ENCODE measurements at places on chromosomes 7 and 10.

GRCh38 chr7:105885387-105886111 lies 9.2 kb upstream of the ATXN7L1 start:
- DNase-seq, result no peak

GRCh38 chr7:4807598-4808016 lies 32.2 kb downstream of the AP5Z1 start:
- no peak for DNase-seq

DNA sequence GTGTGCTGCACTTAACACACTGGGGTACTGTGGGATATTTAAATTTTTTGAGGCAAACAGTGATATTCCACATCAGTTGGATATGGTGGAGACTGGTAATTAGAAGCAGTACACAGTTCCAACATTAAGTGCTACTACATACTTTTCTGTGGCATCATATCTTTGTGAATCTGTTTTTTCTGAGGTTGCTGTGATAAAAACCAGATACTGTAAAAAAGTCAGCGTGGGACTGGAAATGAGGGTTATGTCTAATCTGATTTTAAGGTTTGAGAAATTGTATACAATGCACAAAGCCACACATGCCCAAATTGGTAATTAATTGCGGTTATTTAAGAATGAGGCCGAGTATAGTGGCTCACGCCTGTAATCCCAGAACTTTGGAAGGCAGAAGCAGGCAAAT lies 41.2 kb downstream of the TBC1D12 start:
- no peak for DNase-seq

GRCh38 chr7:99396418-99397296 lies 11.7 kb downstream of the PDAP1 start:
- no peak for DNase-seq

- DNase-seq, result no peak
These were observed 142.9 kb downstream of the CDH23 start for GRCh38 chr10:71539442-71540118.

- DNase-seq, result no peak
These were observed 349.0 kb downstream of the HPSE2 start for GRCh38 chr10:98886686-98887085.

GRCh38 chr7:38873433-38873832 lies 35.6 kb downstream of the VPS41 start:
- no peak for DNase-seq

DNA sequence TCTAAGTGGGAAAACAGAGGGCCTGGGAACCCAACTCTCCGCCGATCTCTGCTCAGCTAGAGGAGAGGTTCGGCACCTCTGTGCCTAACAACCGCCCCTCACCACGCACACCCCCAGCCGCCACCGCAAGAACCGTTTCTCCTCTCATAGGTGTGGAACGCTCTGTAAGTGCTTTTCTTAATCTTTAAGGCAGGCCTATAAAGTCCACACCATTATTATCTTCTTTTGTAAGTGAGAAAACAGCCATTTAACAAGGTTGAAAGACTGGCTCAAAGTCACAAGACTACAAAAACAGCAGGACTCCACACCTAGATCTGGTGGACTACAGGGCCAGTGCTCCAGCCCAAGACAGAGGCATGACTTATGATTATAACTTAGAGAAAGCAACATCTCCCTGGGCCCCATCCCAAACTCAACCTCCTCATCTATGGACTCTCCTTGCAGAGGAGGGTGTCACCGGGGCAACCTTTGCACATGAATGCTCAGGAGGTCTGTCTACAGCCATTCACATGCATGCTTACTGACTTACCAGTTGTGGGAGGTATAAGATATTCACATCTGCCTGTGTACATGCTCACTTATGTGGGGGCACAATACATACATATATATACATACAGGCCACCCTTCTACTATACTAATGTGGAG lies 7.9 kb upstream of the NKX2-3 start:
- no peak for DNase-seq

- no peak for DNase-seq
These were observed 90.4 kb downstream of the SVOPL start for GRCh38 chr7:138610671-138611170.

GRCh38 chr7:94632338-94633013 lies 23.5 kb downstream of the SGCE start:
- no peak for DNase-seq

DNA sequence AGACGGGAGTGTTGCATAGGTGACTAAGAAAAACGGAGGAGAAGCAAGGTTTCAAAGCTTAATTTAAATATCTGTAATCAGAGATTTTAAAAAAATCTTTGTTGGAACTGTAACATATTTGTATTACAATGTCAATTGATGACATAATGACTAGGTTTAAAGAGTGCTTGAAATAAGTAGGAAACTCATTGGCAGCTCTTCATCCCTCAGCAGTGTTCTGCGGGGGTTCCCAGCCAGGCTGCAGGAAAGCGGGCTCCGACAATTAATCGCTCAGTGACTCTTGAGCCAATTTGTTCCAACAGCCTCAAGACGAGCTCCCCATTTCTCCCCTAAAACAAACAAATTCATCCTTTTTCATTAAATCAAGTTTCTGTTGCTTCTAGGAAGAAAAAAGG lies 22.6 kb downstream of the CPXM2 start:
- no peak for DNase-seq

DNA sequence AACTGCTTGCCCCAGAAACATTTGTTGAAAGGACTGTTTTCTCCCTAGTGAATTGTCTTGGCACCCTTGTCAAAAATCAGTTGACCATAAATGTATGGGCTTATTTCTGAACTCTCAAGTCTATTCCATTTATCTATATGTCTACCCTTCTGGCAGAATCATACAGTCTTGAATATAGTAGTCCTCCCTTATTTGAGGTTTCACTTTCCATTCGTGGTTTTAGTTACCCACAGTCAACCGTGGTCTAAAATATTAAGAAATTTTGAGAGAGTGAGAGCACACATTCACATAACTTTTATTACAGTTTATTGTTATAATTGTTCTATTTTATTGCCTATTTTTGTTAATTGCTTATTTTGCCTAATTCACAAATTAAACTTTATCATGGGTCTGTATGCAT lies 17.4 kb upstream of the CEP41 start:
- no peak for DNase-seq

DNA sequence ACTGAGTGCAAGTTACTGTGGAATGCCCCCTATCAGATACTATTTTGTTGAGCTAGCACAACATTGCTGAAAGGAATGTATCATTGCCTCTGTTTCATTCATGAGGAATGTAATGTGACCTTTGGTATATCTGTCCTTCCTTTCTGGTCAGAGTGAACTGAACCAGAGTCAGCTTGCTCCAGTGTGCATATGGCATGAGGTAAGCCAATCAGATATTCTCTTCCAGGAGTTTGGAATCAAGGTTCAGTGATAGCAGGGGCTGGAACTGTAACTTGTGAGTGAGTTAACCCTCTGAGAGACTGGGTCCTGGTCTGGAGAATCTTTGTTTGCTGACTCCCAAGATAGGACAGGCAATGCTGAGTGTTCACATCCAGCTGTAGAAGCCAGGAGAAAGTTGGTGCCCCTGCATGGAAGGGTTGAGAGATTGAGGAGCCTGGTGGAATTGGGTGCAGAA lies 45.3 kb upstream of the OSBPL3 start:
- DNase-seq, result no peak

- no peak for DNase-seq
These were observed 225.8 kb downstream of the KCNMA1 start for GRCh38 chr10:77411805-77412204.

GRCh38 chr10:57015595-57016318 lies 654.7 kb upstream of the ZWINT start:
- DNase-seq, result no peak

- DNase-seq, result peak; percentile 57
These were observed 10.2 kb upstream of the CH25H start for GRCh38 chr10:89217057-89217990.

- DNase-seq, result no peak
These were observed 148.7 kb downstream of the ZMYND11 start for GRCh38 chr10:283916-284356.

DNA sequence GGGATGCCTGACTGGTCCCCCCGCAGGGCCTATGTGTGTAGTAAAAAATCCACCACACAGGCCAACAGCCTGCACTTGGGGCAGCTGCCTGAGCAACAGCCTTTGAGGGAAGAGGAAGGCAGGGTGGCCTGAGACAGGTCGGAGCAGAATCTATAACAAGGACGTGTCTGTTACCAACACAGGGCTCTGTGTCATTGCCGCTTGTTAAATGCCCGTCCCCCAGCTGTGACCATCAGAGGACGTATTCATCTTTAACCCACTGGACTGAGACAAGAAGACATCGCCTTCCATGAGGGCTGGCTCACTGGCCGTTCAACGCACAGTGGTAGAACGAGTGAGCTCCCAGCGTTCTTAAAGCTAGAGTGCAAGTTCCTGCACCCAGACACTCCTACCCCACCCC lies 7.8 kb downstream of the PDIA4 start:
- DNase-seq, result no peak

DNA sequence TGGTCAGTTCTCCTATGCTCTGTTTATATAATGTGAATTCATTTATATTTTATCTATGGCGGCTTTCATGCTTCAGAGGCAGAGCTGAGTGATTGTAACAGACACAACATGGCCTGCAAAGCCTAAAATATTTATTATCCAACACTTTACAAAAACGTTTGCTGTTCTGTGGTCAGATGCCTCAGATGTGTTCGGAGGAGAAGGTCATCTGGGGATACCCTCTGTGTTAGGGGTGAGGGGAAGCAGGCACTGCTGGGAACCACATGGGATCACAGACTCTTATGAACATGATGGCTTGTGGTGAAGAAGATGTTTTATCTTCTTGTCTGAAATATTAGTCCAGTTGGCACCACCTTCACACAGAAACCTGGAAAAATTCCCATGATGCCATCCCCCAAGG lies 203.4 kb downstream of the PHTF2 start:
- no peak for DNase-seq

DNA sequence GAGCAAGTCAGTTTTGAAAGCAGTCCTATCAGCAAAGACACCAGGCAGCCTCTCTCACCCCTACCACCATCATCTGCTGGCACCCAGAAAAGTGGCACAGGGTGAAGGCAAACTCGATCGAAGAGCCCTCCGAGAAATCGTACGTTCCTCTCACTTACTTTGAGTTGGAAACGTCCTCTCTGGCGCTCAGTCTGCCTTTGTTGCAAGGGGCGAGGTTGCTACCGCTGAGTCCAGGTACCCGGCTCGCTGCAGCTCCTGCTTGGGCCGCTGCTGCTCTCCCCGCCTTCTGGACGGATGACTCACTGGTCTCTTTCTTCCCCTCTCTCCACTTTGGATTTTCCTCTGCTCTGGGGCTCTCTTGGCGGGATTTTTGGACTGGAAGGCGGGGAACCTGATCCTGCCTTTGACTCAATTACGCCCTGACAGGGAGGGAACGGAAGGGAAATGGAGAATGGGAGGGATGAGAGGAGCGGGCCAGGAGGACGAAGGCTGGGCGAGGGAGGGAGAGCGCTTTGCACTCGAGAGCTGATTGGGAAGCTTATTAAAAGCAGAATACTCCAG lies at the start of gene PTN:
TSS of gene PTN (minus strand) at position 453 of the 561 bp plus-strand sequence. CDS start 88,760 bp downstream, outside the sequence.
- no peak for DNase-seq

DNA sequence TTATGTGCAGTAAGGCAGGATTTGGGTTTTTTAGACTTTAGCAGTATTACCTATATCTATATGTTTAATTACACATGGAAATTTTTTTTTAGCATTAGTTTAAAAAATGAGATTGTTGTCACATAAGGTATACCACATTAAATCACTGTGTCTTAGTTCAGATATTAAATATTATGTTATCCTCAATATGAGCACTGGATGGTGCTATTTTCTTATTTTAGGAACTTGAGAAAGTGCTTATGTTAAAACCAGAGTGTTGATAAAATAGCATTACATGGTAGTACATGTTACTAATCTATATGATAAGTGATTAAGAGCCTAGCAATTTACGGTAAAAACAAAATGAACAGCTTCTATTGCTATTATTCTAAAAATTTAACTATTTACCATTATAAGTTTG lies 28.8 kb downstream of the MIOS start:
- peak; percentile 17 for DNase-seq

DNA sequence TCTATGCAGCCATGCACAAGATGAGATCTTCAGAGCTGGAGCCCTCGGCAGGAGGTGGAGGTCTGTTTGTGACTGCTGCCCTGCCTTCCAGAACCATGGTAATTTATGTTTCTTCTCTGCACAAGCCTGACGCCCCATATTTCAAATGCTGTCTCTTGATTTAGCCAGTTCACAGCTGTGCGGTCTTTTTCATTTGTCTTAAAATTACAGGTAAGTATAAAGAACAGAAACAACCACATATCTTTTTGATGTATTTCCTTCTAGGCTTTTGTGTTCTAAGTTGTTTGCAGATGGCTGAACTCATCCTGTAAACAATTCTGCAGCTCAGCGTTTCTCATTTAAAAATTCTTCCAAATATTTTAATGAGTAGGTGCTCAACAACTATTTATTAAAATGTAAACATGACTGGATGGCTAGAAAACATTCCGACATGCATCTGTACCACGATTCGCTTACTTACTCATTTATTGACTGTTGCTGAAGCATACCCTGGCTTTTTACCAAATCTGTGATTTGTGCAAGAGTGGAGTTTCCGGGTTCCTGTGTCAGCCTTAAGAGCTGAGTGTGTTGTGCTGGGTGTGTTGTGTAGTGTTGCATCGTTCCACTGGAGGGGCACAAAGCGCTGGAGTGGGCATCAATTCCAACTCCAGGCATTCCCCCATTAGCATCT lies 58.9 kb downstream of the PIP4K2A start:
- DNase-seq, result peak; percentile 87

DNA sequence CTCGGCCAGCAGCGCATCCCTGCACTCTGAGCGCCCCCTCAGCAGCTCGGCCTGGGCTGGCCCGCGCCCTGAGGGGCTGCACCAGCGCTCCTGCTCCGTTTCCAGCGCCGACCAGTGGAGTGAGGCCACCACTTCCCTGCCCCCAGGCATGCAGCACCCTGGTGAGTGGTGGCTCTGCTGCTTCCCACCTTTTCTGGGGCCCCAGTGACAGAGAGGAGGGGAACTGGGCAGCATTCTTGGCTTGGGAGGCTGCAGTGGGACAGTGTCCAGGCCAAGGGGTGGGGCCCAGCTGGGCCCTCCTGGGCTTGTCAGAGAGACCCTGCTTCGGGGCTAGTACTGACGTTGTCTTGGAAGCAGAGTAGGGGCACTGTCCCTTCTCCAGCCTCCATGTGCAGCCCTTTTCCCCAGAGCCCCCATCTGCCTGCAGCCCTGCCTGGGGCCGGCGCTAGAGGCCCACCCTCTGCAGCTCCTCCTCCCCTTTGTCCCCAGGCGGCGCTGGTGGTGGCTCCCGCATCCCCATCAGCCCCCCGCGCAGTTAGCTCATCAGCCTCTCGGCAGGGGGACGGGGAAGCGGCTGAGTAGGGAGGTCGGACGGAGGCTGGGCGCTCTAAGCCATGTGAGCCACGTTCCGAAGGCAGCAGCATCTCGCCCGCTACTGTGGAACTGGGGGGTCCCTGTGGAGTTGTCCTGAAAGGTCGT lies 29.2 kb downstream of the GBX1 start:
- no peak for DNase-seq

- no peak for DNase-seq
These were observed 32.0 kb downstream of the PSMC2 start for GRCh38 chr7:103379270-103379975.

- DNase-seq, result no peak
These were observed 97.1 kb downstream of the TSPAN12 start for GRCh38 chr7:120760851-120761250.

DNA sequence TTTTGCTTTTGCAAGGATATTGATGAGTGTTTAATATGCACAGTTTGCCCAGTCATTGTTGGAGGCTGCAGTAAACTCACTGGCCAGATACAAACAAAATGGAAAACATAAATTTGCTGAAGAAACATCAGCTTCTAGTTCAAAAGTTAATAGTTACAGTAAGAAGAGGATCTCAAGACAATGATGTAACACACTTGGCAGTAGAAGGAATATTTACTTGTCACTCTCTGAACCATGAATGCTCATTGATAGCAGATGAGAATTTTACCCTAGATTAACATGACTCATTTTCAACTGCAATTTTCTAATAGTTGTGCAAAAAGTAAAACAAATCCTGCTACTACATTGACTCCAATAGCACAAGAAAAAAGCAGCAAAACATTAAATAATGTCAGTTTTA lies 47.7 kb downstream of the VWC2 start:
- no peak for DNase-seq
